ENCODE measurements at places on chromosomes 2 and 18. TPM values are rescaled to one million over a fixed set of nuclear protein-coding genes. Genes with fewer than 3 reads are reported as not detected.

Gene DLGAP1
- not detected for total RNA-seq

Gene SH3BP4
- 9.3 TPM for total RNA-seq

Gene FEV
- not detected for total RNA-seq

Gene TCF4
- 57.8 TPM for total RNA-seq

Gene RAPGEF4
- total RNA-seq: 9.0 TPM

Gene FAM110C
- 2.9 TPM for total RNA-seq

Gene FOXD4L1
- total RNA-seq: not detected

Gene EMX1
- total RNA-seq: not detected

Gene CRYGC
- not detected for total RNA-seq

Gene CCL20
- not detected for total RNA-seq

Gene G6PC2
- total RNA-seq: not detected

DNA sequence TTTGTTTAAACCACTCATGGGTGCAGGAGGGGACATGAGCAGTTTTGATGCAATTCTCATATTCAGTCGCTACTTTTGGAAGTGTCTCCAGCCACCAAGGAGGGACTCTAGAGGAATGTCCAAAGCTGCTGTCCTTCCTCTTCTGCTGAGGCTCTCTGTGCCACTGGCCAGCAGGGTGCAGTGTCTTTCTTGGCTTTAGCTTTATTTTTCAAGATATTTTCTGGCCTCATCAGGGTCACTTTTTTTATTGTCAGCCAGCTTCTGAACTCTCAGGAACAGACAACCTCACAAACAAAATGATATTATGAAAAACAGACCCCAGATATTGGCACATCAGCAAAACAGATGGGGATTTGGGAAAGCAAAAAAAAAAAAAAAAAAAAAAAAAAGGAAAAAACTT is 289.3 kb upstream of the ZSWIM2 start:
- peak; percentile 67 for DNase-seq

GRCh38 chr2:122239440-122239839 is 484.0 kb downstream of the TSN start:
- DNase-seq: no peak

- DNase-seq: no peak
These were observed 152.3 kb upstream of the MMADHC start for GRCh38 chr2:149739883-149740265.

DNA sequence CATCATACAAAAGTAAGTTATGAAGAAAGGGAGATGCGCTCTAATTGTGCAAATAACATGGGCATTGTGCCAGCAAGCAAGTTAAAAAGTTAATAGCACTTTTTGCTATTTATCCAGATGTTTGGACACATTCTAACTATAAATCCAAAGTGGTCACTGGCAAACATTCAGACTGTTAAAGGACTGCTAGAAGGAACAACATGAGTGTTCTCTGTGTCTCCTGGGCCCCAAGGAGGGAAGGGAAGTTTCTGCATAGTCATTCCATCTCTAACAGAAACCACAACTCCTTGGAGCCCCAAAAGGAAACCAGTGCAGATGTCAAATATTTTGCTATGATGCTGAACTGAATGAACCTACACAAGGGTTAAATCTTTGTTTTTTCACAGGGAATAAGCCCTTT is 213.3 kb upstream of the HNRNPA3 start:
- DNase-seq: no peak

DNA sequence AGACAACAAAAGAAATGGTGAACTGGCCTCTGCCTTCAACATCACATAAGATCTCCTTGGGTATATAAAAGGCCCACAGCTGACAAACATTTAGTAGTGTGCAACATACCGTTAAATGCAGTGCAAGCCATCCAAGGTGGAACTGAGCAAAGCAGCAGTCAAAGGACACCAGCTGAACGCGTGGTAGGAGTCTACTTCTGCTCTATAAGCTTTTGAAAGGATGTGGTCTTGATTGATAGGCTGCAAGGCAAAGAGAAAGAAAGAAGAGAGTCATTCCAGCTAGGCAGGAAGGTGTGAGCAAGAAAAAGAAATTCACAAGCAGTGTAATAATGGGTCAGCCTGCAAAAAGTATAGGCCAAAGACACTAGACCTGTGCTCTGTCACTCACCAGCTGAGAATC is 356.3 kb downstream of the SATB2 start:
- no peak for DNase-seq

DNA sequence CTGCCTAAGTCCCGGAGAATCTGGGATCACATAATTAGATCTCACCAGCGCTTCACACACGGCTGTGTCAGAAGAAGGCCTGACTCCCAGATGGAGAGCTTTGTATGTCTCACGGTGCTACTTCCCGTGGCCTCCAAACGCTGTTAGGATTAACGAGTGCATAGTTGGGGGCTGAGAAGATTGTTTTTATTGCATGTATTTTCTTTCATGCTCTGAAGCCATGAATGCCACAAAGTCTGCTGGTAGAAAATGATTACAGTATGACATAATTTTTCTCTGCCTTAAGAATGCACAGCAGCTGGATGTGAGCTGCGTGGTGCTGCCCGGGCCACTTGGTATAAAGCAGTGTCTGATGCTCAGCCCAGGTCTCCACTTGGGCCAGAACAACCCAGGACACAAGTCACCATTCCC is 166.5 kb downstream of the SEPTIN10 start:
- no peak for DNase-seq

GRCh38 chr2:14304326-14304725 is 328.2 kb upstream of the LRATD1 start:
- DNase-seq: no peak

DNA sequence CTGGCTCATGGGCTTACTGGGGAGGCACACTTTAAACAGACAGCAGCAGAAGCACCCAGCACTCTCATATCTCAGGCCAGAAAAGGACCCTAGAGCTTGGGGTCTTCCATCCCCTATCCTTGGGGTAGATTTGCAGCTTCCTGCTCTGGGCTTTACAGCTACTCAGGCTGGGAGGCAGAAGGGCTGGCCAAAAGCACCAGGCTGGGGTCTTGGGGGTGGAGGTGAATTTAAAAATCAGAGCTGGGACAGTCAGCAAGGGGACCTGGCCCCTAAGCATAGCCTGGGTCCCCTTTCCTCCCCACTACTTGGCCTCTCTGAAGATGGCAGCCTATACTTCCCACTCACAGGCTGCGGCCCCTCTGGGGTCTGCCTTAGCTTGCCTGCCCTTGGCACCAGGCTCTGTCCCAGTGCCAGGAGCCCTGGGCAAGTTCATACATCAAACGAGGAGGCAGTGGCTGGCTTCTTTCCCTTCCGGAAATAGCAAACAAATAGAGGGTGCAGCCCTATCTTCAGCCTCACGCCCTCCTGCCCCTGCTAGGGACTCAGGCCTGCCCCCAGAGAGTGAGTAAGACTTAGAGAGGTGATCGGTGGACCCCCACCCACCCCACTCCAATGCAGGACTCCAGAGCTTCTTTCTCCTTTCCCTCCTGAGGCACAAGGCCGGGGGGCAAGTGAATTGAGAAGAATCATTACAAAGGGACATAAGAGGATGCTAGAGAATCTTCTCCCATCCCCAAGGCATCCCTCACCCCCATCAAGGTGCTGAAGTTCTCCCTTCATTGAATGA is 26.0 kb upstream of the TNS1 start:
- no peak for DNase-seq

- no peak for DNase-seq
These were observed 178.6 kb upstream of the ZNF804A start for GRCh38 chr2:184419744-184420143.

GRCh38 chr2:68237404-68237803 is 14.9 kb downstream of the PPP3R1 start:
- DNase-seq: no peak

- DNase-seq: no peak
These were observed 185.6 kb downstream of the RTP5 start for GRCh38 chr2:242054881-242055801.

- DNase-seq: no peak
These were observed 67.7 kb downstream of the DPP4 start for GRCh38 chr2:162006337-162006736.

DNA sequence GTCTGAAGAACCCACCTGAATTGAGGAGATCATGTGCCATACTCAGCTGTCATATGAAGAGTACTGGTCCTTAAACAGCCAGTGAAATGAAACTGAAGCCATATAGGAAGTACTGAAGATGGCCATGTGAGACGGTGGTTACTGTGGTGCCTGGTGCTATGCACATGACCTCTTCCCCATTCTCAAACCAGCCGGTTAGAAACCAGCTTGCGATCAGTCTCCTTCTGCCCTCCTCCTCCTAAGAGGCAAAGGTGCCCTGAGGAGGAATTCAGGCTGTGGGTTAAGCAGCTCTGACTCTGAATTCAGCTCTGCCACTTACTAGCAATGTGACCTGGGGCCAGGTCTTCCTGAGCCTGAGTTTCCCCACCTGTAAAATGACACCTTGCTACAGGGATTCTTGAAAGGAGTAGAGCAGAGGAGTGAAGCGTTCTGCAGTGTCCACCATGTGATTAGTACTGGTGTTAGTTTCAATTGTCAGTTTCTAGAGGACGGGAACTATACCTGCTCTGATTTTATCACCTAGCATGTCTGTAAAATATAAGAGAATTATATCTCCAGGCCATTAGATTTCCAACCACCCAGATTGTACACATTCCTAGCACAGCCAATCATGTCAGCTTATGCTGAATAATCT is 5.1 kb downstream of the FECH start:
- no peak for DNase-seq

DNA sequence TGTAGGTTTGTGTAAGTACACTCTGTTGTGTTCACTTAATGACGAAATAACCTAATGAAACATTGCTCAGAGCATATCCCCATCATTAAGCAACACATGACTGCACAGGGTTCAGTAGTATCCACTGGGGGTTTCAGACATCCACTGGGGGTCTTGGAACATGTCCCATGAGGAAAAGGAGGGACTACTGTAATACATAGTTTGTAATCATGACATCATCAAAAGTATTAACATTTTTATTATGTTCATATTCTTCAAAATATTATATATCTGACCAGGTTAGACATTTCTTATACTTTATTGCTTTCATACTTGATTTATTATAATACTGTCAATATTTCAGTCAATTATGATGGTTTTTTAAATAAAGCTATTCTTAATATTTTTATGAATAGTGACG is 54.4 kb upstream of the EMILIN2 start:
- no peak for DNase-seq

- no peak for DNase-seq
These were observed 971.1 kb upstream of the ACVR2A start for GRCh38 chr2:146873646-146874259.

DNA sequence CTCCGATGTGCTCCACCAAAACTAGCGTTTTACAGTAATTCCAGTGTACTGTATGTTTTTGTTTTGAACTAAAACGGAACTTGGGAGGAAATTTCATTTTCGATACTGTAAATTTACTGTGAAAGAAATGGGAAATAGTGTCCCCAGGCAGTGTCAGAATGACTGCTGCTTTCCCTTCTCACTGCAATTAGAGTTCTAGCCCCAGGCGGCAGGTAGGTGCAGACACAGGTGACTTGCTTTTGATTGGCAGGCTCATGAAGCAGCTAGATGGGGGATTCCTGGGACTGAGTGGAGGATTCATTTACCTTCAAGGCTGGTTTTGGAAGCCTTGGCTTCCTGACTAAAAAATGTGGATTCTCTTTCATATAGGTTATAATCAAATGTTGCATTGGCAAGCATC is 27.0 kb downstream of the RPRM start:
- DNase-seq: no peak

- no peak for DNase-seq
These were observed 325.2 kb downstream of the OSR1 start for GRCh38 chr2:19033240-19033639.

DNA sequence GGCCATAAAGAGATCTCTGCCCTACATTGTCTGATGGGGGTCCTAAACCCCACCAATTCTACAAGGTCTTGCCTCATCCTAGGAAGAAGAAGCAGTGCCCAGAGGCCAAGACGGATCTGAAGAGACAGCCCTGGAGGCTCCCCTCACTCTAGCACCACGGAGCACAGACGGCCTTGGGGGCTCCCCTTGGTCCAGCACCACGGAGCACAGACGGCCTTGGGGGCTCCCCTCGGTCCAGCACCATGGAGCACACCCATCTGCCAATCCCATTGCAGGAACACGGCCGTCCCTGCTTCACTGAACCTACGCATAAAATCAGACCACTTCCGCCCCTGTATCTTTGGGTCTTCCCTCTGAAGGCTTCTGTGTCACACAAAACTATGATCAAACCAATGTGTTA is 215.1 kb upstream of the SALL3 start:
- no peak for DNase-seq

DNA sequence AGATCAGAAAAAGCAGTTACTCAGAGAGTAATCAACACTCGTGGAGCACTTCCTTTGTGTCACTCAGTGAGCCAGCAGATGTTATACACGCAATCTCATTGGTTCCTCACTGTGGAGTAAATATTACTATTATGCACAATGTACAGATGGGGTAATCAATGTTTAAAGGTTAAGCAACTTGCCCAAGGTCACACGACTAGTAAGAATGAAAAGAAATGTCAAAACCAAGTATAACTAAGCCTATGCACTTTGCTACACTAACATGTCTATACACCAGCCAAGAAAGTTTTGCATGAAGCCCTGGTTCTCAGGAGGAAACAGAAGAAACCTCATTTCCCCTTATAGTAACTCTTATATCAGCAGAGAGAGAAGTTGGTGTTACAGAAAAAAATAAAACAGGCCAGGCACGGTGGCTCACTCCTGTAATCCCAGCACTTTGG is 5.4 kb downstream of the METTL21A start:
- DNase-seq: no peak

DNA sequence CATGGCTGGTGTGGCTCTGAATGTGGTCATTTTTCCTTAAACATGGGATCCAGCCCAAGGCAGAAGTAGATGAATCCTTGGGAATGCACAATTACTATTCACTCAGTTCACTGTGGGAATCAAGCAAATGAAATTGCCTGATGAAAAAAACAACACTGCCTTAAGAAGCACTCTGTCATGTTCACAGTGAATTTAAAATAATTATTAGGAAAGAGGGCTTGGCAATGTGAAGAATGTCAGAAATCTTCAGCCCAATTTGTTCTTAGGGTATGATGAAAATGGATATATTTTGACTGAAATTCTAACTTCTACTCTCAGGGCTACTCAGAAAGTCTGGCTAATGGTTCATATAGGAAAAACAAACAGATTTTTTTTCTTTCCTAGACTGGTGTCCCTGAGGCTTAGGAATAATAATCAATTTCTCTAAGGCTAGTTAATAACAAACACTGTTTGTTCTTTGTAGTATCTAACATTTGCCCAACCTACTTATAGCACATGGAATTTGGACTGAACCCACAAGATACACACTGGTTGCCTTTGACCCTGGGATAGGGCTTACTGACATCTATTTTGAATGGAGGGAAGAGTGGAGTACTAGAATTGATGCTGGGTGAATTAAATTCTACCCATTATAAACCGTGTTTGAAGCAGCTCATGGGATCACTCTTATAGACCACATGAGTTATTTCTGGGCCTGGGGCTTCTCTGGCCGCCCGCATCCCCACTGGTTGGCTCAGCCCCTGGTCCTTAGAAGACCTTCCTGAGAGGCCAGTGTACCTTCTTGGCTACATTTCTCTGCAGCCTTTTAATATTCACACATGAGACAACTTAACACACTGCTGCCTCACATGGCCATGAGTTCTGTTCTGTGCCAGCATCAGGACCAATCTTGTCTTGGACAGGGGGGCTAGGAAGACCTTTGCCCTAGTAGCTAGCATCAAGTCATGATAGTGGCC is 8.3 kb upstream of the MRPL33 start:
- no peak for DNase-seq
